Aorta (tissue), 5 donors: ENCODE measurements at places on chromosomes 16 and 17.
A peak's percentile ranks its signal among the peaks of the same experiment; 100 is the strongest.

DNA sequence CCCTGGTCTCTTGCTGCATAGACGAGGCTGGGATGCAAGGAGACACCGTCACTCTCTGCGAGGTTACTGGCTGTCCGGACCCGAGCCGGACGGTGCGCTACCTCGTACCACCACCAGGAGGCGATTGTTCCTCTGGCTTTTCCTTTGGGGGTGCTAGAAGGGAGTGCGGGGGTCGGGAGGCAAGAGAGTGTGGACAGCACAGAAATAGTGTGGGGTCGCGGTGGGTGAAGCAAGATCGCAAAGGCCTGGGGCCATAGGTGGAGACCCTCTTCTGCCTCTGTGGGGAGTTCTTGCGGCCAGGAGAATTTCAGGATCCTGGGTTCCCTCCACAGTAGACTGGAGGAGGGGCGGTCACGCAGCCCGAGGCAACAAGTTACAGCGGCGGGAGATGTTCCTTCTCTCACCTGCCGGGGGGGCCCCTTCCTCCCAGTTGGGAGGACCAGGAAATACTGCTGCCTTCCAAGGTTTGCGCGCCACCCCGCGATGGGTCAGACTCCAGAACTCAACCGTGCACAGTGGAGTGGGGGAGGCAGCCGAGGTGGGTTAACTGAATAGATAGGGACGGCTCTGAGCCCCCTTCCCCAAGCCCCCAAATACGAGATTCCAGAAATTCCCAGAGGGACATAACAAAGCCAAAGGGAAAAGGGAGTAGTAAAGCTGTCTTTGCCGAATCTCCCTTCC, 6.9 kb downstream of the PHOSPHO1 start:
- peak; percentile 72 for DNase-seq

- DNase-seq = peak; percentile 87
These were observed 1.9 kb downstream of the PHF12 start for GRCh38 chr17:28949185-28950016.

DNA sequence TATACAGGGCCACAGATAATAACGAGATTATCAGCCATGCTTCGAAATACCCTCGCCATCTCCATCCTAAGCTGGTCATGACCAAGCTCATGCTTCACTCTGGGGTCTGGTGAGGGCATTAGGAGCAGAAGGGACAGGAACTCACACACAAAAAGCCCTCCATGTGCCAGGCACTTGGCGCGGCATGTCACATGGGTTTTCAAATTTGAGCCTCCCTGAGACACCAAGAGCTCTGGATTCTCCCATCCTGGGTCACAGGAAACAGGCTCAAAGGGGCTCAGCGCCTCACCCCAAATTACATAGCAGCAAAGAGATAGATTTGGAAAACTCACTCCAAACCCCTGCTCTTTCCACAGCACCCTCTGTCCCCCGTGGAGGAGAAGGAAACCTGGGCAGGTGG, 239.5 kb downstream of the GSG1L start:
- DNase-seq = peak; percentile 33

GRCh38 chr17:70121126-70121525, 46.1 kb downstream of the KCNJ16 start:
- DNase-seq = no peak

- no peak for DNase-seq
These were observed 106.7 kb downstream of the TTC19 start for GRCh38 chr17:16106161-16106891.
